ENCODE measurements at places on chromosomes 2 and 18.

- H3K36me3 ChIP-seq = no peaks in the 10 kb centered on the region
- no peak for DNase-seq
- H3K4me3 ChIP-seq = no peak overlapping the region
These were observed 245.5 kb downstream of the FHOD3 start for GRCh38 chr18:36543030-36543429.

GRCh38 chr18:56545464-56545863 is 92.9 kb downstream of the TXNL1 start:
- no peaks in the 10 kb centered on the region for H3K36me3 ChIP-seq
- no peaks in the 10 kb centered on the region for H3K4me1 ChIP-seq
- H3K27ac ChIP-seq = no peak overlapping the region

DNA sequence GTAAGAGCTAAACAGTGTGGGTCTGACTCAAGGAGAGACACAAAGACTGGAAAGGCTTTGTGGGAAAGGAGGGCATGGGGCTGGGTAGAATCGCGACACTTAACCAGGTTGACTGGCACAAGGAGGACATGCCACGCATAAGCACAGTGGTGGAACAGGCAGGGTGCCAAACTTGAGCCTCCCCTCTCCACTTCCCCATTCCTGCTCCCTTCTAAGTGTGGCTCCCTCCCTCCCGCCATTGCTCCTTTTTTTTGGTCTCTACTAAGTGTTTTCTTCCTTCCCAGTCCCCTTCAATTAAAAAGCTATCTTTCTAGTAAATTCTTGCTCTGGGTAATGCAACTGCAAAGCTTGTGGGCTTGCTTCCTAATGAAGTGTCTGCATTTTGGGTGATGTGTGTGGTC is 40.3 kb upstream of the ZFP36L2 start:
- H3K27ac ChIP-seq = no peak overlapping the region
- H3K27me3 ChIP-seq = no peaks in the 10 kb centered on the region
- DNase-seq = no peak
- H3K4me3 ChIP-seq = no peak overlapping the region

DNA sequence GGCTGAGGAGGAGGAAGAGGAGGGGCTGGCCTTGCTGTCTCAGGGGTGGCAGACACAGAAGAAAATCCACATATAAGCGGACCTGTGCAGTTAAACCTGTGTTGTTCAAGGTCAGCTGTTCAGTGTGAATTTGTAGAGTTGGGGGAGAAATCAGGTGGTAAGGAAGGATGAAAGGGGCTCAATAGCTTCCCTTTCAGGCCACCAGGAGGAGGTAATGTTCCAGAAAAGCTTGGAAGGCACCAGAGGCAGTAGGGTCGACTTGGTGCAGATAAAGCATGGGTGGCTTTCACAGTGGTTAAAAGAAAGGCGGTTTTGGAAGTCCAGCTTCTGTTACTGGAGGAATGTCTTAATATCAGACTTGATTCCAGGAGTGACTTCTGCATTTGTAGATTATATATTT is 167.4 kb downstream of the THSD7B start:
- H3K27me3 ChIP-seq = peaks cover 13% of the 10 kb centered on the region
- DNase-seq = no peak
- no peaks in the 10 kb centered on the region for H3K36me3 ChIP-seq
- no peaks in the 10 kb centered on the region for H3K4me1 ChIP-seq

- no peak overlapping the region for H3K4me3 ChIP-seq
- H3K27ac ChIP-seq = no peak overlapping the region
- peaks cover 13% of the 10 kb centered on the region for H3K36me3 ChIP-seq
- no peak for DNase-seq
These were observed 46.7 kb downstream of the METTL8 start for GRCh38 chr2:171387052-171387451.

GRCh38 chr2:232275670-232276069 is 102.9 kb upstream of the ALPP start:
- peaks cover 24% of the 10 kb centered on the region for H3K36me3 ChIP-seq
- H3K27me3 ChIP-seq = no peaks in the 10 kb centered on the region
- no peak overlapping the region for H3K4me3 ChIP-seq
- no peak for DNase-seq
- no peaks in the 10 kb centered on the region for H3K4me1 ChIP-seq

GRCh38 chr2:13193900-13194299 is 477.2 kb downstream of the TRIB2 start:
- no peak overlapping the region for H3K27ac ChIP-seq
- H3K4me3 ChIP-seq = no peak overlapping the region
- DNase-seq = no peak

DNA sequence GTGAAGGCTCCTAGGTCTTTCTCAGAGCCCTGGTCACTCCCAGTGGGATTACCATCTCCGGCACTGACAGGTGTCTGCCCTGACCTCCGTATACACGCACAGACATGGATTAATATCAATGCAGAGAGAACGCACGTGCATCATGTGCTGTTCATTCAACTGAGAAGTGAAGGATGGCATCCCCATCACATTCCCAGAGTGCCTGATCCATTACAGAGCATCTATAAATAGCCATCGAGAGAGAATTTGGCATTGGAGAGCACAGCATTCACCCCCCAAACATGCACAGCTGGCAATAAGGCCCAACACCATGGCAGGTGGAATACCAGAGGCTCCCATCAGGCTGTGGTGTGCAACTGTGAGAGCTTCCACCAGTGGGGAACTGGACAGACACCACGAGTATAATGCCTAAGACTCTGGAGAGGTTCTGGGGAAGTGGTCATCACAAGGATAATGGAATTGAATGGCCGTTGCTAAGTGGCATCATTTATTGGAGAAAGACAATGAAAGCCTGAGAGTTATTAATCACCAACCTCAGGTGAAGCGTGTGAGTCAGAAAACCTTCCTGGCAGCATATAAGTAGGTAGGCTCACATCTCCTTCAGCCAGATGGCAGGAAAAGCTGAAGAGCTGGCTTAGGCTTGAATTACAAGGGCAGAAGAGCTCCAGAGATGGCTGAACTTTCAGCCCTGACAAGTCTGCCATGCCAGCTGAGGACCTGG is 244.5 kb upstream of the ID2 start:
- H3K27ac ChIP-seq = no peak overlapping the region
- DNase-seq = no peak
- H3K36me3 ChIP-seq = no peaks in the 10 kb centered on the region
- H3K4me1 ChIP-seq = peaks cover 10% of the 10 kb centered on the region
- no peak overlapping the region for H3K4me3 ChIP-seq

- no peak for DNase-seq
- H3K36me3 ChIP-seq = no peaks in the 10 kb centered on the region
- H3K4me3 ChIP-seq = no peak overlapping the region
- no peaks in the 10 kb centered on the region for H3K27me3 ChIP-seq
- H3K27ac ChIP-seq = no peak overlapping the region
These were observed 18.9 kb downstream of the LGALSL start for GRCh38 chr2:64472881-64473280.
